ENCODE measurements at places on chromosomes 2 and 18.

DNA sequence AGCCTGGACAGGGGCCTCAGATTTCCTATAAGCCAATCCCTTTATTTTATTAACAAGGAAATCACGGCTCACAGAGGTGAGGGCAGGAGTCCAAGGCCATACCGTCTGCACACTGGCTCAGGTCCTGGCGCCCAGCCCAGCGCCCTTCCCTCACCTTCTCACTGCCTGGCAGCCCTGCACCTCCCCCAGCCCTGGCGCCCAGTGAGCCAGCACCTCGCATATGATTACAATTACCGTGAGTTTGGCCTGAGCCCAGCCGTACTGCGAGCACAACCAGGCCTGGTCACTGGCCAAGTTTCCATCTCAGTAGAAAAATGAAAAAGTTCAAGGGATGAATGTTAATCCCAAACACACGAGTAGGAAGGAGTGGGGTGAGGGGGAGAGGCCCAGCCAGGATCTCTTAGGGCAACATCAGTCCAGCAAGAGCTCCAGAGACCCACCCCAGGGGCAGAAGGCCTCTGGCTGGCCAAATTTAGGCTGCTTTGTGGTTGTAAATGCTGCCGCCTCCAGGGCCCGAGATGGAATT, 68.4 kb downstream of the MCFD2 start:
- no peak for DNase-seq

- no peak for DNase-seq
Measured at GRCh38 chr2:68878071-68878711, 7.0 kb upstream of the BMP10 start.

DNA sequence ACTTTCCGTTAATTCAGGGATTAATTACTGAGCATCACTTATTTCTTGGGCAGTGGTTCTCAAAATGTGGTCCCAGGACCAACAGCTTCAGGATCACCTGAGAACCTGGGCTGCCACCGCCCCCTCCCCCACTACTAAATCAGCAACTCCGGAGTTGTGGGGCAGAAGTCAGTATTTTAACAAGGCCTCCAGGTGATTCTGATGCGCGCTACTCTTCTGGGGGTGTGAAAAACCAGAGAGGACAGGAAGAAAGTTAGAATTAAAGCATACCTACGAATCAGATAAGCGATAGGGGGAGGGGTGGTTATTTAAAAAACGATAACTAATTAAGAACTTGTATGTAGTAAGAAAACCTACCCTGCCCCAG, 319 bp downstream of the ZSCAN30 start:
- DNase-seq, result no peak

DNA sequence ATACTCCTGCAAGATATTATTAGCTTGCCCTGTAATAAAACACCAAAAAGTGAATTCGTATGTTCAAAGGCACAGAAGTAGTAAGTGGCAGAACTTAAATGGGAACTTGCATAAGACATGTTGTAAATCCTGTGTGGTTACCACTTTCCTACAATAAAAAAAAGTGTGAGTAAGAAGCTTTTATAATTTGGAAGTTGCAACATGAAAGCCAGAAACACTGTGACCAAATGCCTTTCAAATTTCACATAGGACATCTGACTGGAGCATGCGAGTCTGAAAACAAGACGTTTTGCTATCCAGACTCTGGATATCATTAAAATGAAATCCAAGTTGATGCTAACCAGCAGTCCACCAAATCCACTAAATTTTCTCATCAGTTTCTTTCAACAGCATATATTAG, 886.2 kb upstream of the NRXN1 start:
- DNase-seq, result no peak

DNA sequence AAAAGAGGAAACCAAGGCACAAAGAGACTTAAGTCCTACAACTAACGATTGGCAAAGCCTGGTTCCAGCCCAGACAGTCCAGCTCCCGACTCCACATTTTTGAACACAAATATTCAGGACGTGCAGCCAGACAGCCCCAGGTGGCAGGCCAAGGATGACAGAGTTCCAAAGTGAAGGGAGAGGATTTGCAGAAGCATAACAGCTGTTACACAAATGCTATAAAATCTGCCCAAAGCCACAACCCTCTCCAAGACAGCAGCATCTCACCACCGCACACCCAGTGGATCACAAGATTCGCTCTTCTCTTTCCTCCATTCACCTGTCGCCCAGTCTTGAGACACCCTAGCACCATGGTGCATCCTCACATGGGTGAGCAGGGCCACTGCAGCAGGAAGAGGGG, 227.1 kb upstream of the ID2 start:
- no peak for DNase-seq

GRCh38 chr2:210072922-210073509, 70.6 kb downstream of the RPE start:
- peak; percentile 6 for DNase-seq

DNA sequence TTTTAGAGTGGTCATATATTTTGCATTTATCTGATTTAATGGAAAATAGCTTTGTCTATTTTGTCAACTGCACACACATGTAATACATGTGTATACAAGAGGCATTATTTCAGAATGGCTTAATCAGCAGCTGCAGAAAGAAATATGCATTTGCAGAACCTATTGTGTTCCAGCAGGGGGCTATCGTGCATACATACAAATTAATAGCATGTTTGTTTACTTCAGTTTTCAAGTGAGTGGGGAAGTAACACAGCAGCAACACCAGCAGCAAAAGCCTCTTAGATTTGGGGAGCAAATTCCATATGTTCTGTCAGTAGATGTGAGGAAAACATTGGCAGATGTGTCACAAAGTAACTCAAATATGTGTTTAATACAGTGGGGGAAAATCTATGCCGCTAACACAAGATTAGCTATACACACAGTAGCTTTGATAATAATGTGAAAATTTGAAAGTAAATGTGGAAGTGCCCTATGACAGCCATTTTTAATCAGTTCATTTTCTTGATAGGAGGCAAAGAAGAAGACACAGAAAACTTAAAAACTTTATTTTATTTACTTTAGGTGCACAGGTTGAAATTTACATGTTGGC, 218.1 kb downstream of the WDR7 start:
- DNase-seq, result peak; percentile 29

DNA sequence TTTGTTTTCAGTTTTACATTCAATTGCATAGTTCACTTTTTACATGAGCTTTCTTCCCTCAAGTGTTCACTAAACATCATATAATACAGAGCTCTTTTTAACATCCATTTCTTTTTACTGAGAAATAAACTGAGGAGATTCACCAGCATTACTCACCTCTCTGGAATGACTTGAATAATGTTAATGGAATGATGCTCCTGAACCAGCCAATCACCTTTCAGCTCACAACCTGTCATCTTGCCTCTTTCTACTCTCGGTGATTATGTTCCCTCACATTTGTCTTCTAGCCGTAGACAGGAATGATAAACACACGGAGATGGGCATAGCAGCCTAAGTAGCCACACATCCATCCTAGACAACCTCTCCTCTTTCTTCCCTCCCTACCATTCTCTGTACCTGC, 301.7 kb downstream of the PAX3 start:
- DNase-seq, result no peak

- no peak for DNase-seq
Measured at GRCh38 chr18:8139891-8140406, 469.3 kb upstream of the RAB12 start.

DNA sequence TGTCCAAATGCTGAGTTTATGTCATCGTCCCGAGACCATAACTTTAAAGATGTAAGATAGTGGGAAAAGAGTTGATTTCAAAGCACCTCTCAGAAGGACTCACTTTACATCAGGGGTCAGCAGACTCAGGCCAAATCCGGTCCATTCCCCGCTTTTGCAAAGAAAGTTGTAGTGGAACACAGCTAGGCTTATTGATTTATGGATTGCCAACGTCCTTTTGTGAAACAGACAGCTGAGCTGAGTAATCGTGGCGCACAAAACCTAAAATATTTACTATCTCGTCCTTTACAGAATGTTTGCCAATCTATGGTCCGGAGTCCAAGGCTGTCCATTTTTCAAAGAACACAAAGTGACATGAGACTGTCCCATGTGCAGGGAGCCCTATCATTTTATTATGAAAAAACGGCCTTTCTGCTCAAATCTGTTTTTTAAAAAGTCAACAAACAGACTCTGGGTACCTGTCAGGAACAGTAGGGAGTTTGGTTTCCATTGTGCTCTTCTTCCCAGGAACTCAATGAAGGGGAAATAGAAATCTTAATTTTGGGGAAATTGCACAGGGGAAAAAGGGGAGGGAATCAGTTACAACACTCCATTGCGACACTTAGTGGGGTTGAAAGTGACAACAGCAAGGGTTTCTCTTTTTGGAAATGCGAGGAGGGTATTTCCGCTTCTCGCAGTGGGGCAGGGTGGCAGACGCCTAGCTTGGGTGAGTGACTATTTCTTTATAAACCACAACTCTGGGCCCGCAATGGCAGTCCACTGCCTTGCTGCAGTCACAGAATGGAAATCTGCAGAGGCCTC, at the start of gene IL1RN:
IL1RN (plus strand) TSS at position 754 of the 801 bp plus-strand sequence; CDS start at position 781, 27 bp downstream.
- no peak for DNase-seq

DNA sequence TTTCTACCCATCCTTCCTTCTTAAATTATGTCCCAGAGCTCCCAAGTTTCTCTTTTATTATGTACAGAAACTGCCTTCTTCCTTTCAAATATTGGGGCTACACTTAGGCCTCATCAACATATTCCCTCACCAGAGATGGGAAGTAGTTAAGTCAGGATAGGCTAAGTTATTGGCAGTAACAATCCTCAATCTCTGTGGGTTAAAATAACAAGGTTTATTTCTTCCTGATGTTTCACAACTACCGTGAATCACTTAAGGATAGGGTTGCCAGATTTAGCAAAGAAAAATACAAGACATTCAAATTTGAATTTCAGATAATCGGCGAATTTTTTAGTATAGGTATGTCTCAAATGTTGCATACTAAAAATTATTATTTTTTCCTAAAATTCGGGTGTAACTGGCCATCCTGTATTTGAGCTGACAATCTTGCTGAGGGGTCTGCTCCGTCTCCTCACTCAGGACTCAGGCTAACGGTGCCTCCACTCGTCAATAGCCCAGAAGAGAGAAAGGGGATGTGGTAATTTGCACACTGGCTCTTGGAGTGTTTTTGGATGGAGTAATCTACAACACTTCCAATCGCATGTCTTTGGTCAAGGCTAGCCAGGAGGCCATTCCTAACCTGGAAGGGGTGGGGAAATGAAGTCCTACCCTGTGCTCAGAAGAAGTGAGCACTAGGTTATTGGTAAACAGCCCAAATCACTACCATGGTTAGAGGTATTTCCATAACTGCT, 91.7 kb downstream of the ACTR3 start:
- DNase-seq, result no peak

GRCh38 chr2:117956036-117956796, 57.7 kb downstream of the CCDC93 start:
- DNase-seq, result no peak

GRCh38 chr2:69464575-69464974, 27.3 kb upstream of the NFU1 start:
- DNase-seq, result no peak

DNA sequence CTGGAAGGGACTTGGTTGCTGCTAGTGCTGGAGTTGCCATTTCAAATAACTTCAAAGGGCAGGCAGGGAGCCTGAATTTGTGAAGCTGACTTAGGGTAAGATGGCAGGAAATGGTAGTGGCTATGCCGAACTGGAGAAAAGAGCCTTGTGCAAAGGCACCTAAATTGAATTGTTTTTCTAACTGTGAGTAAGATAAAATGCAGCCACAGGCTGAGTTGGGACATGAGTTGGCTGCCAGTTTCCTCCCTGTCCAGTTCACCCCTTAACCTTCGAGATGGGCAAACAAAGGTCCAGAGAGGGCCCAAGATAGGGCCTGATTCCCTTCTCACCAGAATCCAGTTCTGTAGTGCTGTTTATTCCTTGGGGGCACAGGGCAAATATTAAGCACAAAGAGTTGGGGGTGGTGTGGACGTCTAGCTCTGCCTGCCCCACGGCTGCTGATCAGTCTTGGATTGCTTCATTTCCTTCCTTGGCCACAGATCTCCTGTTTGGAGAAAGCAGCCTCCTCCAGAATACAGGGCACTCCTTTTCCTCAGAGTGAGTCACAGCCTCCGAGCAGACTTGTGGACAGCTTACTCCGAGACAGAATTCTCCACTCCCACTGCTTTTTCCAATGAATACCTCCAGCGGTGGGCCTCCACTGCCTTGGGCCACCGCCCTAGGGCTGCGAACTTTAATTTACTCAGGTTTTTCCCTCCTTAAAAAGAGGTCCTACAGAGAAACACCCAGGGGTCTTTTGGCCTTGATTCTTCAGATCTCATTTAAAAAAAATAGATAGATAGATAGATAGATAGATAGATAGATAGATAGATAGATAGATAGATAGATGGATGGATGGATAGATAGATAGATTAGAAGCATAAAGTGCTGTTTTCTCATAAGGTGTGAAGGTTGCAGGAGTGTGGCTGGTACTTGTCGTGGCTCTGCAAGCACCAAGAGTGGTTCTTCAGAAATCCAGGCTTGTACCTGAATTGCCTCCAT, 18.4 kb upstream of the SLC20A1 start:
- DNase-seq, result peak; percentile 35

- peak; percentile 94 for DNase-seq
Measured at GRCh38 chr2:191115391-191115790, 35.4 kb downstream of the STAT4 start.

DNA sequence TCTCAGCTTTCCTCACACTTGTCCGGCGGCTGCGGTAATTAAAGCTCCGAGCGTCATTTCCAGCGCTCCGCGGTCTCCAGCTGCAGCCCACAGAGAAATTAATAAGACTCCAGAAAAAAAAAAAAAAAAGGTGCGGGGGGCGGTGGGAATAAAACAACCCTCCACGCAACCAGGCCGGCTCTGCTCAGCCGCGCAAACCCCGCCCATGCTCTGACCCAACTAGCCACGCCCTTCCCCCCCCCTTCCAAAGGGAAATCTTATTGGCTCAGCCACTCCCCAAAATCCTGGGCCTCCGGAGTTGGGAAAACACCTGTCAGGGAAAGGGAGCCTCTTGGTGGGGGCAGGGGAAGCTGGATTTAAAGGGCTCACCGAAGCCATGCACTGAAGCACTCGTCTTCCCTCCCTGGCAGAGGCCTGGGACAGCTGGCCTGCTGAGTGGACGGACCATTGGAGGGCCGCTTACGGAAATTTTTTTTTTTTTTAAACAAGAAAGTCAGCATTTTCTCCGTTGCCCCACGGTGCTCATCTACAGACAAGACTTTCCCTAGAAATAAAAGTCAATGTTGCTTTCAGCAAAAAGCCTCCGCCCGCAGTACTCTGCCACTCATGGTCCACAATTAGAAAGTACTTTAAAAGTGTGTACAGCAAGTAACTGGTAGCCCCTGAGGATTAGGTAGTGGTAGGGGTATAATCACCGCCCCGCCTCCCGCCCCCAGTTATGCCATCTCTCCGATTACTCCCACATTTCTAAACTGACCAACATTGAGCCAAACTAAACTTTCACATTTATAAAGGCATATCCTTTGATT, 674 bp upstream of the ERBB4 start:
- DNase-seq, result no peak

GRCh38 chr2:241770185-241770935, 6.3 kb upstream of the GAL3ST2 start:
- no peak for DNase-seq

All from CD4-positive, alpha-beta T cell treated with Interleukin-4 for 4 hours (primary cell).